ENCODE measurements at places on chromosomes 3 and 15.

- no peak for DNase-seq
These were observed 56.8 kb downstream of the ATP2C1 start for GRCh38 chr3:130950641-130951040.

- no peak for DNase-seq
These were observed 618.1 kb downstream of the PYDC2 start for GRCh38 chr3:192079098-192079497.

- DNase-seq, result no peak
These were observed 14.3 kb downstream of the CXCR6 start for GRCh38 chr3:45957586-45957985.

DNA sequence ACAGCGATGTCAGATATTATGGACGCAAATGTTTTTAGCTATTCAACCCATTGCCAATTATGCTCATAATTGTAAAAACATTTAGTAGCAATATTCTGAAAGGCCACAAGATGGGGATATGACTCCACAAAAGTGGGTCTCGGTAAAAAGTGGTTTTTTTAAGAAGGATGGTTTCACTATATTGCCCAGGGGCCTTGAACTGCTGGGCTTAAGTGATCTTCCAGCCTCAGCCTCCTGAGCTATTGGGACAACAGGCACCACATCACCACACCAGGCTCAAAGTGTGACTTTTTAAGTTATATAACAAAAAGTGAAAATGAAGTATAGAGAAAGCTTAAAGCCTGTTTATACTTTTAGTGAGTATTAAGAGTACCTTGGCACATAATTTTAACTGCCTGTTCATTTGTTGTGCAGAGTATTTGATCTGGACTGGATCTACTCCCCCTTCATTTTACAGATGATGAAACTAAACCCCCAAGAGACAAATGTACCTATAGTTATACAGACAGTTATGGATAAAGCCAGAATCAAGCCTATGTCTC, 9.4 kb downstream of the NAA50 start:
- no peak for DNase-seq

- no peak for DNase-seq
These were observed 115.4 kb upstream of the GALNT15 start for GRCh38 chr3:16059081-16059537.

- no peak for DNase-seq
These were observed 53.1 kb upstream of the MAP4 start for GRCh38 chr3:48069339-48069738.

DNA sequence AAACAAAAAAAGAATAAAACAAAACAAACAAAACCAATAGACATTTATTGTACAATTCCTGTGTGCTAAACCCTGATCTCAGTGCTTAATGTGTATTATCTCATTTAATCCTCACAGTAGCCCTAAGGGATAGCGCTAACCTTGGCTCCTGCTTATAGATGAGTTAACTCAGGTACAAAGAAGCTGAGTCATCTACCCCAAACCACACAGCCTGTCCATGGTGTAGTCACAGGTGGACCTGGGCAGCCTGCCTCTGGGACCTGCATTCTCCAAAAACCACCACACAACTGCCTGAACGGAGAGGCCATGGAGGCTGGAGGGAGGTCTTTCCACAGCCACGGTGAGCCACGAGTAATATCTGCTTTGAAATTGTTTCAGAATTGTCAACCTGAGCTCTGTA, 5.5 kb upstream of the CLN6 start:
- DNase-seq, result no peak

GRCh38 chr15:100737214-100737613, 134.8 kb downstream of the ASB7 start:
- no peak for DNase-seq

DNA sequence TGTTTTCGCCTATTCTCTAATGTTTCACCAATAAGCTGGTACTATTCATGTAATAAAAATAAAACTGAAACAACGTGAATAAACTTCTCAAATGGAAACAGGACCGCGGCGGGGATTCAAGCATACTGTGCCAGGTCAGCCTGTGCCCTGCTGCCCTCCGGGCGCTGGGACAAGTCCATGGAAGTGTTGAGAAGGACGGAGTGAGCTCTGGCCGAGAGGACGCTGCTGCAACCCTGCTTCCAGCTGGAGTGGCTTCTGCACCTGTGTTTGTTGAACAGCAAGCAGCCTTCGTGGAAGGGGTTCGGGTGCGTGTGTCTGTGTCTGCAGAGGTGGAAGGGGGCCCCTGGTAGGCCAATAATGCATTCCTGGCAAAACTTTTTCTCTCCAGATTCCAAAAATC, 50.0 kb upstream of the PCSK6 start:
- no peak for DNase-seq

- no peak for DNase-seq
These were observed 21.4 kb downstream of the RAD54L2 start for GRCh38 chr3:51559961-51560360.

DNA sequence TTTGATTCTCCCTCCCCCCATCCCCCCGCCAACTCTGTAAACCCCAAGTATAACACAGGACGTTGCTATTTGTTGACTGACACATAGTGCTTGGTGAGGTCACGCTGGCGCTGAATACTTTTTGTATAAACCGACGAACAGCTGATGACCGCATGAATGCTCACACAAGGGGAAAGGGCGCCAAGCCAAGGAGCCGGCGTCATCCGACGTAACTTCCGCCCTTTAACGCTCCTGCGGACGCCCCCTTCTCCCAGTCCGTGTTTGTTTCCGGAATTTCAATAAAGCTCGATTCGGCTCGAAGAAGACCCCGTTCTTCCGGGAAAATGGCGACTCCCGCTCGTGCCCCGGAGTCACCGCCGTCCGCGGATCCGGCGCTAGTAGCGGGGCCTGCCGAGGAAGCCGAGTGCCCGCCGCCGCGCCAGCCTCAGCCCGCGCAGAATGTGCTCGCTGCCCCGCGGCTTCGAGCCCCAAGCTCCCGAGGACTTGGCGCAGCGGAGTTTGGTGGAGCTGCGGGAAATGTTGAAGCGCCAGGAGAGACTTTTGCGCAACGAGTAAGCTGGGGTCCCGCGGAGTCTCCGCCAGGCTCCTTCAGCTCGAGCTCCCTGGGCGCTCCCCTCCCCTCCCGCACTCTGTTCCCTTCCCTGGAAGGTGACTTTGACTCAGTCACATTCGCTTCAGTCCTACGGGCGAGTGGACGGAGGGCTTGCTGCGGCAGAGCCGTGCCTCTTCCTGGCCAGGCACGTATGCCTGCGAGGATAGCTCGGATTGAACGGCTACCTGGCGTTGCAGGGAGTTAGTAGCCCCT, at the start of gene POLR2M:
TSS of gene POLR2M (plus strand) at position 310 of the 805 bp plus-strand sequence. CDS start at position 439, 129 bp downstream.
- DNase-seq, result peak; percentile 95

- no peak for DNase-seq
These were observed 991.2 kb downstream of the TUSC7 start for GRCh38 chr3:117700573-117701360.

- no peak for DNase-seq
These were observed 31.3 kb upstream of the SETMAR start for GRCh38 chr3:4271834-4272233.

DNA sequence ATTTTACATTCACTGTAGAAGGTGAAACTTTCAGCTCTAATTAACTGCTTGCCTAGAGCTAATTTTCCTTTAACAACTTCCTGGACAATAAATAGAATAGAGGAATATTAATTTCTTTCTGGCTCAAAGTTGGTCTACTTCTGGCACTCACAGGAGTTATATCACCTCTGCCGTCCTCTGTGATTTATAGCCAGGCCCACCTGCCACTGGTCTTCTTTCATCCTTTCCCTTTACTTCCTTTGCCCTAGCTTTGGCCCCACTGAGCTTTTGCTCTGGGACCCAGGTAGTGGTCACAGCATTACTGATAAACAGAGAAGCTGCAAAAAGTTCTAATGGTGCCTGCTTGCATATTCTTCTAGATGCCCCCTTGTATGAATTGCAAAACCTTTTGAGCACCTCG, 49.3 kb upstream of the ABHD10 start:
- DNase-seq, result no peak

DNA sequence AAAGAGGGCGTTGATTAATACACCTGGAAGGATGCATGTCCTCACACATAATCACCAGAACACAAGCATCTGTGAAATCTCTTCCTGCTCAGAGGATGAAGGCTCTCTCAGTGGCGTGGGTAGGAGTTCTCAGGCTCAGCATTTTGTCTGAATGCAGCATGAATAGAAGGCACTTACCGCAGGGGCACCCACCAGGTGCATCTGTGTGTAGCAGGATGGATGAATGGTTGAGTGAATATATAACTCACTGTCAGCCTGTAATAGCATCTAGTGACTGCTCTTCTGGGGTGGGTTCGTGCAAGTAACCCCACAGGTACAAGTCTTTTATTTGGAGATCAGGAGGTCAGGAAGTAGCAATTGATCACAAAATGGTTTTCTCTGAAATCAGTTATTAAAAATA, 143.0 kb downstream of the SQOR start:
- no peak for DNase-seq

DNA sequence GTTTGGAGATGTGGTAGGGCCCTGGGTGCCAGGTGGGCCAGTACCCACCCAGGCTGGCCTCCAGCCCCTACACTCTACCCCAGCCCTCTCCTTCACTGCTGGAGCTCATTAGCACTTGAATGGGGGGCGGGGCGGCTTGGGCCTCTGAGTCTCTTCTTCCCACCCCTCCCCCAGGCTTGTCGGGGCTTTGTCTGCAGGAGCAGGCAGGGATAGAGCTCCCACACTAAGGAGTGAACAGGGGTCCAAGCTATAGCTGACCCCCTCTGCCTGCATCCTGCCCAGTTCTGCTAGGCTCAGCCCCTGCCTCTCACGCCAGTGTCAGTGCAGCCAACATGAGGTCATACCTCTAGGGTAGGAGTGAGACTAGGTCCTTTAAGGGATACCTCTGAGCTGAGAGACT, 5.2 kb downstream of the GNAI2 start:
- no peak for DNase-seq

DNA sequence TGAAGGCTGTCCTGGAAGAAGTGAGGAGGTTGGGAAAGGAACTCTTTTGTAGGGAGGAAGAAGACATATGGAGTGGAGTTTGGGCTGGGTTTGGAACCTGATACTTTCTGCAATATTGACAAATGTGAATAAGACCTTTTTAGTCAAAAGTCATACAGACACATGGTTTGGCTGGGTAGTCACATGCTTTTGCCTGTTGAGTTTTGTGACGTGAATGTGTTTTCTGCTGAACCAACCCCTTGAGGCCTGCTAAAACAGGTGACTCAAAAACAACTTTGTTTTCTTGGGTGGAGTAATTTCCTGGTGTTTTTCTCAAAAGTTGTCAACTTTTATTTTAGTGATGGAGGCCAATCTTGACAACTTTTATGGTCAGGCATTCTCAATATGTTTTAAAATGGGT, 39.4 kb upstream of the CCR4 start:
- DNase-seq, result no peak

DNA sequence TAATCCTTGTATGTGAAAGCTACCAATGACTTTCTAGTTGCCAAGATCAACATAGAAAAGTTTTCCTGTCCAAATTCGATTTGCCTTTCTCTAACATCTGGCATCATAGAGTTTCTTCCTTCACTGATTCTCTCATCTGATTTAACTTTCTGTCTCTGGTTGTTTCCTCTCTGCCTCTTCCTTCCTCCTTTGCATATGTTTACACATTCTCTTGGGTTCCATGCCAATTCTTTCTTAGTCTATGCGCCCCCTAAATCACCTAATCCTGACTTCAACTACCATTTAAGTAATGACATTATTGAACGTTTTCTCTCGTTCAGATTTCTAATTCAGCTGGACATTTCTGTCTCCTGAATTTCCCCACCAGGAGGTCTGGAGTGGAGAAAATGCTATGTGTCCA, 561.9 kb upstream of the TGFBR2 start:
- no peak for DNase-seq

DNA sequence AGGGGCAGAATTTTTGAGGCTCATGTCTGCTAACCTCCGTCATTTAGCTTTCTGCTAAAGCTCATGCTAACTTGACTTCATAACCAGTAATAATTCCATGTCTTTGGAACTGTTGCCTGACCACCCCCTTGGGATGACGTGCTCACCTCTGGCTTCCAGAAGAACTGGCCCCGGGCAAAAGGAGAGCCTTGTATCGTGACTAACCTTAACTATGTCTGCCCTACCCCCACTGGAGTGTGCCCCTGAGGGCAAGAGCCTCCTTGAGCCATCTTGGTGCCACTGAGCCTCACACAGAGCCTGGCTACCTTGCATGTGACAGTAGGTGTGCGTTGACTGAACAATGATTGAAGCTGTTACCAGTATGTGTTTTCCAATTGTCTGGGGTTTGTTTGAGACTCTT, 4.7 kb downstream of the LRRK1 start:
- DNase-seq, result no peak

DNA sequence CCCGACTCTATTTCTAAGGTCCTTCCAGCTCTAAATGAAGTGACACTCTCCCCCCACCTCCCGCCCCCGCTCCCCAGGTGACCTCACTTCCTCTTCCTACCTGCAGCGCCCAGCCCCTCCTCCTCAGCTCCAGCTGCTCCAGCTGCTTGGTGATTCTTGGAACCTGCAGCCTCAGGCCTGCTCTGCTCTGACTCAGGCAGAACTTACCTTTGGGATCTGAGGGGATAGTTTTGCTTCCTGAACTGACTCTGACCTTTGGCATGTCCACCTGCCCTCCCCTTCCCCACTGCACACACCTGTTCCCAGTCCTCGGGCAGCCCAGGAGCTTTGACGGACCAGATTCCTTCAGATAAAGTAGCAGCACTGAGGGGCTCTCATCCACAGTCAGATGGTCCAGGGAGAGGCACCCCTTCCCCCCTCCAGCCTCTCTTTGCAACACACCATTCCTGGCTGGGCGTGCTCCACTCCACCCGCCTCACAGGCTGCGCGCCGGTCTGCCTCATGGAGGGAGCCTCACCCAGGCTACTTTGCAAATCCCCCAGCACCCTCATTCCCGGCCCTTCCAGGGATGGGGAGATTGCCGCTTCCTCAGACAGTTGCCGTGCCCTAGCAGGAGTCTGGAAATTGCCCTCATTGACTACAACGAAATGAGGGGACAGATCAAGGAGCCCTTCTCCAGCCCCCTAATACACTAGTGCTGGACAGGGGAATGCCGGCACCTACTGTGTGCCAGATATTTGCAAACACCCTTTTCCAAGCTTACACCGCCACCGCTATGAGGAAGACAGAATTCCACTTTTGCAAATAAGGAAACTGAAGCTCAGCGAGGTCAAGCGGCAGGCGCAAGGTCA, 692 bp upstream of the C15orf39 start:
- DNase-seq, result peak; percentile 49

DNA sequence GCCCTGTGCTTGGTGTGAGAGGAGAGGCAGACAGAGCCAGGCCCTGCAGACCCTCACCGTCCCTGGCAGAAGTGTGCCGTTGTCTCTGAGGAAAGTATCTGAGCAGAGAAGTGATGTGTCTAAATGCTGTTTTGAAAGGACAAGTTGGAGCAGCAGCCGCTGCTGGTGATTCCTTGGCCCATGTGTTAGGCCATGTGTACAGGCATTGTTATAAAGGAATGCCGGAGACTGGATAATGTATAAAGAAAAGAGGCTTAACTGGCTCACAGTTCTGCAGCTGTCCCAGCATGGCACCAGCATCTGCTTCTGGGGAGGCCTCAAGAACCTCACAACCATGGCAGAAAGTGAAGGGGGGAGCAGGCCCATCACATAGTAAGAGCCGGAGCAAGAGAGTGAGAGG, 334.6 kb upstream of the ATP10A start:
- no peak for DNase-seq

DNA sequence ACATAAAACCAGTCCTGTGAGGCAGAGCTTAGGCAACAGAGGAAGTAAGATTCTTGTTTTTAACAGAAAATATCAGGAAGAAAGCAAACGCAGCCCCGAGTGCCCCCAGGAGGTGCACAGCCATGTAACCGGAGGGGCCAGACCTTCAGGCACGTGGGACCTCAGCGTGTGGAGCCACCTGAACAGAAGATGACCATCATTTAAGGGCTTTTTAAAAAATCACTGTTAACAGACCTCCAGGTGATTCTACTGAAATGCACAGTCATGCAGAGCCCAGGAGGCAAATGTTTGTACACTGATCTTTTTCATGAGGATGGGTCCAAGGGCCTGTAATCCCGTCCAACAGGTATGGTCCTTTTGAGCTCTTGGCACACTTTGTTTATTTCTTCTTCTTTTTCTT, 38.8 kb downstream of the SPG21 start:
- no peak for DNase-seq
